ENCODE measurements at places on chromosomes 5 and 9.

- no peak for DNase-seq
Measured at GRCh38 chr5:177966839-177967166, 29.2 kb downstream of the PROP1 start.

DNA sequence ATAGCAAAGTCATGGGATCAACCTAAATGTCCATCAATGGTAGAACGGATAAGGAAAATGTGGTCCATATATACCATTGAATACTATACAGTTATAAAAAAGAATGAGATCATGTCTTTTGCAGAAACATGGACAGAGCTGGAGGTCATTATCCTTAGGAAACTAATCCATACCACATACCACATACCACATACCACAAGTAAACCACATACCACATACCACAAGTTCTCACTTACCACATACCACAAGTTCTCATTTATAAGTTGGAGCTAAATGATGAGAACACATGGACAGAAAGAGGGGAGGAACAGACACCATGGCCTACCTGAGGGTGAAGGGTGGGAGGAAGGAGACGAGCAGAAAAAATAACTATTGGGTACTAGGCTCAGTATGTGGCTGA lies 154.6 kb upstream of the GHR start:
- no peak for DNase-seq

GRCh38 chr5:31086839-31087415 lies 106.6 kb upstream of the CDH6 start:
- no peak for DNase-seq

DNA sequence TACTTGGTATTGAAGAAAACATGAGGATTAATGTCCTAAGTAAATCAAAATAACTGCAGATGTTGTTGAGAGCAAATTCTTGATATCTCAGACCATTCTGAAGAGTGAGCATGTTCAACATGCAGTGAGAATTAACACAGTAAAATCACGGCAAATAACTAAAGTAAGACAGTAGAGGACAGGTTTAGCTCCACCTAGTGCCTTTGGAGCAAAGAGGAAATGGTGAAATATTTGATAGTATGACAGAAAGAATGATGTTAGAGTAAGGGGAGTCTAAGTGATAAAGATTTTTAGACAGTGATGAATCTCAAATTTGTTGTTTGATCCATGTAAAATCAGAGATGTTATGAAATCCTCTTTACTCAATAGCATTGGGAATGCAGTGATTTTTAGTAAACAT lies 424.2 kb downstream of the TMEM161B start:
- DNase-seq: no peak

DNA sequence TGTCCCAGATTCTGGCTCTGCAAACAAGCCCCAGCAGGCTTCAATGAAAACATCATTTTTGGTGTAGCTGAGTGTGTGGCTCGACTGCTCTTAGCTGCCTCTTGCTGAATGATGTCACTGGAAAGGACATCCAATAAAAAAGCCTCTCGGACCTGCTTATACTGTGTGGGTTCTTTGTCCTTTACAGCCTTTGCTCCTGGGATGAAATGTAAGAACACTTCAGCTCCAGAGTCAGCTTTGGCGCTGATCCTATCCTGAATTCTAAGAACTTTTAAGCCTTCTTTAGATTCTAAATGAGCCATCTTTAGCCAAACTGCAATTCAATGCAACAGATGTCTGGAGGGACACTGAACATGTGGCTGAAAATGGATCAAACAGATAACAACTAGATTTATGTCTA lies 404.6 kb upstream of the C9orf72 start:
- no peak for DNase-seq

DNA sequence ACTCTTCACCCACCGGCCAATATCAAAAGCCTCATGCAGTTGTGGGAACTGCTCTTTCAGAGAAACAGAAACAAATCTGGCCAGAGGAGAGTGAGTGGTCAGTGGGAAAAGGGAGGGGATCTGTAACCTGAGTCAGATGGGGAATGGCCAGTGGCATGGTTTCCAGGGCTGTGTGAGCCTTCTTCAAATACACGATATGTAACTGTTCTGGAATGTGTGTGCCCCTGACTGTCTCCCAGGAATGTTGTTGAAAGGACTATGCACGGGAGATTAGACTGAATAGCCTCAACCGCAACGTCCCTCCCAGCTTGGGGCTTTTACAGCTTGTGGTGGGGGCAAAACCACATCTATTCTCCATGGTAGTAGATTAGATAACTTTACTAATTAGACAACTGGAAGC lies 60.8 kb downstream of the SH3TC2 start:
- no peak for DNase-seq

GRCh38 chr5:94847019-94847418 lies 228.6 kb downstream of the SLF1 start:
- no peak for DNase-seq

- no peak for DNase-seq
Measured at GRCh38 chr9:70069704-70070103, 26.1 kb downstream of the MAMDC2 start.

- no peak for DNase-seq
Measured at GRCh38 chr9:123350590-123351310, 5.2 kb upstream of the CRB2 start.

DNA sequence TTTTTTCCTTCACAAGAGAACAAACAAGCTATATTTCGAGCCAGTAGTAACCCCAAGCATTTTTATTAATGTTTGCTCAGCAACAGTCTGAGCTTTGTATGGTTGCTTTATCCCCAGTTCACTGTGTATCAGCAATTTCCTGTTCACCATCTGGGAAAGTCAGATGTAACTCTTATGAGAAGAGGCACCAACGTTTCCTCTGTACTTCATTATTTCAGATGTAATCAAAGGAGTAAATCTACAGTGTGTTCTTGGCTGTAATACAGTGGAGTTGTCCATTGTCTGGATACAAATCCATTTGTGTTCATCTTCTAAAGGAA lies 340.2 kb downstream of the ARRDC3 start:
- no peak for DNase-seq

GRCh38 chr5:160054831-160055230 lies 45.9 kb downstream of the TTC1 start:
- no peak for DNase-seq

DNA sequence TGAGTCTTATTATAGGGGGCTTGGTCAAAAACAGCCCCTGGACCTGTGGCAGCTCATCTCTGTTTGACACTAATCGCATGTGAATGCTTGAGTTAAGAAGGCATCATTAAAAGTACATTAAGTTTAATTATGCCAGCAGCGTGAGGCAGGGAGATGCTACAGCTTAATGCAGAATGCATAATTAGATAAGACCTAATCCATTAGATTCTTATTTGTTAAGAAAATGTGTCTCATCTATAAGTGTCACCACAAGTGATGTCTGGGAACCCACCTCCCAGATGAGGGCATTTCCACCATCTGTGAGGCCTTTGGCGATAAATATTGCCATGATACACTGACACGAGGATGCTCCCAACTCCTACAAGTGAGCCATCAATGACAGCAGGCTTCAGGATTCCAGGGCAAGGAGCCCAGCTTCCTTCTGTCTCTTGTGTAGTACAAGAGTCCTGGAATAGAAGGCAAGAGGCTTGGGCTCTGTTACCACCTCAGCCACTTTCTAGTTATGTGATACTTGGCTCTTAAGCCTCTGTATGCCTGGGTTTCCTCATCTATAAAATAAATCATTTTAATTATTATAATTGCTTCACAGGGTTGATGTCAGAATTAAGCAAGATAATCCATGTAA lies 202.7 kb downstream of the FAM114A2 start:
- no peak for DNase-seq
